ENCODE measurements at places on chromosomes 4 and X.
A peak's percentile ranks its signal among the peaks of the same experiment; 100 is the strongest.

DNA sequence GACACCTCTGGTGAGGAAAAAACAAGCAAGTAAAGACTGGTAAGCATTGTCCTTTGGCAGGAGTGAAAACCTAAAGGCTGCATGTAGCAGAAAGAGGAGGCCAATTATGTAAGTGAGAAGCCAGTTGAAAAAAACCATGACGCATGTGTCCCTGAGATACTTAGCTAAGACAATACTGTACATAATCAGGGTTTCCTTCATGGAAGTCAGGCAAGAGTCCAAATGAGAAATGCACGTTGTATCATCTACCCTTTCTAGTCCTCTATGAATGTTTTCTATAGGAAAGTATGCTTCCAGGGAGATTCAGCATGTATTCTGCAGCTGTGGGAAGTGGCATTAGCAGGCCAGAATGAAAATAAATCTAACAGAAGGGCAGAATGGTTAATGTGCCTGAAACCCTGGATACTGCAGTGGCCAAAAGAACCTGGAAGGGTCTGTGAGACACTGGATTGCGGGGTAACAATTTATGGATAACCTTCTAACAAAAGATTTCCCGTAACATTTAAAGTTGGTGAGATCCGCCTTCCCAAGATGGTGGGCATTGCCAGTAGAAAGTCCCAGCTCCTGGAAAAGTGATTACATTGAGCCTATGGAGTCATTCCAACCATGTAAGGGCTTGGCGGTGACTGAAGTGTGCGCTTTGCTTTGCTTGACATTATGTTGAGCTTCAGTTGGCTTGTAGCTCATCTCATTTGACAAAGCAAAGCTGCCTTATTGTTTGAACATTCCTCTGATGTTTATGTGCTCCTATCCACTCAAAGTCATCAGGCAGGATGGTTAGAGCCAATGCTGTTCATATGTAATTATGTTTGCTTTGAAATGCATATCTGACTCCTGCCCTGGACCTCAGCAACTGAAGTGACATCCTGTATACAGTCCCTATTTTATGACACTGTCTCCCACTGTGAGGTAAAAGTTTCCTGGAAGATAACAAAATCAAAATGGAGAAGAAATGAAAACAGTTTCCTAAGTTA lies 200.4 kb downstream of the ARHGAP24 start:
- DNase-seq: no peak

DNA sequence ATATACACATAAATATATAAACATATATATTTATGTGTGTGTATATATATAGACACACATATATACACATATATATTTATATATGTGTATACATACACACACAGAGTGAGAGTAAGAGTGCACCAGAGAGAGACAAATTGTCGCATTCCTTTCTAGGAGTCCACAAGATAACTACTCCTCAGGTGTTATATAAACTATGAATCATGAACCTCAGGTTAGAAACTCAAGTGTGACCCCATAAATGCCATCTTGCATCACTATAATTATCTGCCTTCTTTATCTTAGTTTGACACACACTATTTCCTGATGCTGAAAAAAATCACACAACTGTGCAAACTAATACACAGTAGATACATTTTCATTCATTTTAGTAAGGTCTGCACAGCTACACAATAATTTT lies 135.2 kb downstream of the PPARGC1A start:
- no peak for DNase-seq

GRCh38 chrX:130878350-130879341 lies 24.4 kb downstream of the ENOX2 start:
- DNase-seq: peak; percentile 59

DNA sequence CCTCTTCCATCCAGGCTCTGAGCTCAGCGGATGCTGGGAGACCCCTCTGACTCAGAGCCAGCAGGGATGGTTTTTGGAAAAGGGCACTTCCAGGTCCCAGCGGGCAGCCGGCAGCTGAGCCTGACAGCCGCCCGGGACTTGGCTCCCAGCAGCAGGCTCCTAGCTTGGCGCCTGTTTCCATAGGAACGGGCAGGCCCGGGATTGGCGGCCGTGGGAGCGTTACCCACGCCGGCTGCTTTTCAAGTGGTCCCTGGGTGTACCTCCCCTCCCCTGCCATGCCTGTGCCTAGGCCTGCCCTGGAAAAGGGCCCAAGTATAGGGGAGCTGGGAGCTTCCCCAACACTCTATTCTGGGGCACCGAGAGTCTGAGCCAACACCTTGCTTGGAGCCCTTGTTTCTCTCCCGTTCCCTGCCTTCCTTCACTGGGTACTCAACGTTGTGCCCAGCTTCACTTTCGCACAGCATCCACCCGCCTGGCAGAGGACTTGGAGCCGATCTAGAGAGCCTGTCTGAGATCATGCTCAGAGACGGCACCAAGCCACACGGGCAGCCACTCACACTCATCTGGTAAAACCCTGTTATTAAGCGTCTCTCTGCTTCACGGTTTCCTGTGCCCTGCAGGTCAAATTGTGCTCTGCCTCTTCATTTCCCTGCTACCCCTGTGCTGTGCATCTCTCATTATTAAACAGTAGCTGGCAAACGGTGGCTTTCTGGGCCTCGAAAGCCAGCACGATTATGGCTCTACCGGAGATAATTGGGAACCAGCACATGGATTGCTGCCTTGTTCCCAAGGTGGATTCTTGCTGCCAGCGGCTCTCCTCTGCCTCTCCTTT lies 521.5 kb downstream of the BCOR start:
- peak; percentile 38 for DNase-seq

DNA sequence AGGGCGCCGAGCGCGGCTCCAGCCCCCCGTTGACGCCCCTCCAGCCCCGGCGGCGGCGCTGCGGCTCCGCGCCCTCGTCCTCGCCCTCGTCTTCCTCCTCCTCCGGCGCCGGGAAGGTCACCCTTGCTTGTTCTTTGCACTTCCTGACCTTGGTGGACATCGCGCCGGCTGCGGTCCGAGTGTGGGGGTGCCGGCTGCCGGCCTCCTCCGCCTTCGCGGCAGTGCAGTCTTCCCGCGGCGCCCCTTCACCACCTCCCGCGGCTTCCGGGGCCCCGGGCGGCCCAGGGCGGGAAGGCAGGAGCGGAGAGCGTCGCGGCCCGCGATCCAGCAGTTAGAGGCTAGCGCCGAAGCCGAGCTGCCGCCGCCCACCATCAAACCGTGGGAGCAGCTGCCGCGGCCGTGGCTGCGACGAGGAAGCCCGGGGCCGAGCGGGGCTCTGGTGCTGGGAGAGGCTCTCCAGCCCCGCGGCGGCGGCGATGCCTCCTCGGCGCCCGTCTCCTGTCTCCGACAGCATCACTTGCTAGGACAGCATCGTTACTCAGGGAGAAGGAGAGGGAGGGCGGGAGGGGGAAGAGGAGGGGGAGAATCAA lies at the start of gene TRPC3:
Gene TRPC3 (minus strand): TSS at position 540 of the 590 bp plus-strand sequence. CDS start 380 bp downstream, at position 160.
- no peak for DNase-seq

GRCh38 chrX:30513284-30513683 lies 64.3 kb downstream of the TASL start:
- no peak for DNase-seq

DNA sequence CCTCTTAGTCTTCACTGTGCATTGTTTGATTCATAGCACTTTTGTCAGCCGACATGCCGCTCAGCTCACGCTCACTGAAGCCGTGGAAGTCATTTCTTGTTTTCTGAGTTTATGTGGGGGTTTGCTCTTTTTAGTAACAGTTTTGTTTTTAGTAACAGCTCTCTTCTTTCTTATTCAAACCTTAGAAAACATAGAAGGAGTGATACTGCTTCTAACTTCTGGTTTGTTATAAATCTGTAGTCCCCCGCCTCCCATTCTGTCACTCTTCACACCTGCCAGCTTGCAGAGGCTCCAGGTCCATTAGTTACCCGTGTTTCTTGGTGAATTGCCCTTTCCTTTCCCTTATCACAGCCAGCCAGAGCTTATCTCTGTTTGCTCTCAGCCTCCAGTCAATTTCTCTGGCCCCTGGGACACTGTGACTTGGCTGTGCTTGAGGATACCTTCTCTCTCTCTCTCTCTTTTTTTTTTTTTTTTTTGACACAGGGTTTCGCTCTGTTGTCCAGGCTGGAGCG lies 50.5 kb downstream of the GRK4 start:
- no peak for DNase-seq

DNA sequence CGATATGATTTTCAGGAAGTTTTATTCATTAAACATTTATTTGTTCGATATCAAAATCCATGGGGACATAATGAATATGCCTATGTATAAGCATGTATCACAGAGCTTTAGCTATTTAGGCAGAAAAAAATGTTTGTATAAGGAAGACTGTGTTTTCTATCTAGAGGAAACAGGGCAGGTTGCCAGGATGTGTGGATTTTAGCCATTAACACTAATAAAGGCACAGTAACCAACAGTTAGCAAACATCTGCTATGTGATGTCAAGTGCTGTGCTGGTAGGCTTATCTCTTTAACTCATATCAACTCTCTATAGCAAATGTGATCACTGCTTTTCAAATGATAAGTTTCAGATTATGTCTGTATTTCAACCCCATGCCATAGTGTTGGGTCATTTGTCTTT lies 708.9 kb upstream of the HS3ST1 start:
- DNase-seq: no peak

GRCh38 chr4:40238008-40238699 lies 41.3 kb downstream of the RHOH start:
- DNase-seq: no peak

- no peak for DNase-seq
These were observed 93.4 kb downstream of the TMA16 start for GRCh38 chr4:163587867-163588266.

- peak; percentile 14 for DNase-seq
These were observed 27.6 kb upstream of the INTU start for GRCh38 chr4:127604949-127605709.

DNA sequence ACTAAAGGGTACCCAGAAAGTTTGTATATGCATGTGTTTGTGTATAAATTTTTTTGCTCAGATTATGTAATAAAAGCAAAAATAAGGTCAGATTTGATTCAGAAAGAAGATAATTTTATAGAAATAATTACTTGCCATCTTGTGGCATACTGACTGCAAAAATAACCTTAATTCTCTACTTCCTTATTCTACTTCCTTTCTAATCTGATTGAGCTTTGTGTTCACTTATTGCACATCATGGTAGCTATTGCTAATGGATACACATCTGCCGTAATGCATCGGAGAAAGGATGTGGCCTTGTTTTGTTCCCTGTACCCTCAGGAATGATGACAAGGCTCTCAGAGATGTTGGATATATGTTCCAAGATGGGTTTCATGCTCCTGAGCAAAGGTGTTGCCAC lies 10.5 kb upstream of the GNPDA2 start:
- no peak for DNase-seq

DNA sequence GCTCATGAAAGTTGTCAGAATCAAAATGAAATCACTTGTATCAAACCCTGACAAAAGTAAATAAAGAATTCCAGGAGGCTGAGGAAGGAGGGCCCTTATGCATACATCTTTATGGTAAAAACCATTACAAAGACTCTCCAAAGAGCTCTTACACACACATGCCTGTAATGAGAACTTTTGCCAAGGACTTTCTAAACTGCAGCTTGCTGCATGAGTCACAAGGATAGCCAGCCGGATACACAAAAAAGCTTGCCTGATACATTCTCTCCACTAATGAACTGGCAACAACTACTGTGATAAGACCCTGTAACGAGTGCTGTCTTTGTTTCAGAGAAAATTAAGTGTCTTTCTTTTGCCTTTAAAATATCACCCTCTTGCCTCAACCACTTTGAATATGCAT lies 618.1 kb downstream of the PPP4R3C start:
- DNase-seq: no peak

- DNase-seq: no peak
These were observed 79.4 kb downstream of the SLC10A6 start for GRCh38 chr4:86769794-86770193.

GRCh38 chr4:53779025-53779424 lies 187.7 kb upstream of the LNX1 start:
- DNase-seq: no peak

GRCh38 chr4:84085986-84086385 lies 413.1 kb downstream of the NKX6-1 start:
- DNase-seq: no peak

DNA sequence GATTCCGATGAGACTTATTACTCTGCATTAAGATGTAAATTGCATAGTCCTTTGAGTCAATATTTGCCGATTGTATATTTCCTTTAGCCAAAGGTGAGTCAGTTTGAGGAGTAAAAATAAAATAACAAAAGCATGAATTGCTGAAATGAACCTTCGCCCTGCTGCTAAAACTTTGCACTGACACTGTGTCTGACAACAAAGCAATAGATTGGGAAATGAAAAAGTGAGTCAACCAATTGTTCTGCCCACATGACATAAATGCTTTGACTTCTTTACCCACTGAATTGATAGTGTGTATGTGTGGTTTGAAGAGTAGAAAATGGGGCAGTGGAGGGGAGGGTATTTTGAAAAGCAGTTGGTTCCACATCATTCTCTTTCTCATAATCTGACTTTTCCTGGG lies 88.4 kb upstream of the AFF2 start:
- no peak for DNase-seq

- no peak for DNase-seq
These were observed 25.4 kb downstream of the SORCS2 start for GRCh38 chr4:7217474-7218321.

- DNase-seq: no peak
These were observed 85.5 kb downstream of the BCOR start for GRCh38 chrX:40012039-40012867.

- no peak for DNase-seq
These were observed 11.2 kb upstream of the SCRG1 start for GRCh38 chr4:173410079-173410478.

DNA sequence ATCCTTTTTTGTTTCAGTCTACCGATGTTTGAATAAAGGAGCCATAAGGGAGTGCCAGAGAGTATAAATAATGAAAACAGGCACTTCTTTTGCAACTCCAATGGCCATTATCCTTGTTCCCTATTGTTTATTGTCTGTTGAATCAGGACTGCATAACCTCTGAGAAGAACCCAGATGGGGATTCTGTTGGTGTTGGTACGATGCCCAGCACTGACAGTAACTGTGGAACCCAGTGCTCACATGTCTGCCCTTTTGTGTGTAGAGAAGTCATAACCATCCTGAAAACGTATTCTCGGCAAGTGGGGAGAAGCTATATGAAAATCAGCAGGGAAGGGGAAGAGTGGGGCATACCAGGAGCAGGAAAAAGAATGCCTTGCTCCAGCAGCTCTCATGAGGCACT lies 195.1 kb upstream of the EDNRA start:
- no peak for DNase-seq

DNA sequence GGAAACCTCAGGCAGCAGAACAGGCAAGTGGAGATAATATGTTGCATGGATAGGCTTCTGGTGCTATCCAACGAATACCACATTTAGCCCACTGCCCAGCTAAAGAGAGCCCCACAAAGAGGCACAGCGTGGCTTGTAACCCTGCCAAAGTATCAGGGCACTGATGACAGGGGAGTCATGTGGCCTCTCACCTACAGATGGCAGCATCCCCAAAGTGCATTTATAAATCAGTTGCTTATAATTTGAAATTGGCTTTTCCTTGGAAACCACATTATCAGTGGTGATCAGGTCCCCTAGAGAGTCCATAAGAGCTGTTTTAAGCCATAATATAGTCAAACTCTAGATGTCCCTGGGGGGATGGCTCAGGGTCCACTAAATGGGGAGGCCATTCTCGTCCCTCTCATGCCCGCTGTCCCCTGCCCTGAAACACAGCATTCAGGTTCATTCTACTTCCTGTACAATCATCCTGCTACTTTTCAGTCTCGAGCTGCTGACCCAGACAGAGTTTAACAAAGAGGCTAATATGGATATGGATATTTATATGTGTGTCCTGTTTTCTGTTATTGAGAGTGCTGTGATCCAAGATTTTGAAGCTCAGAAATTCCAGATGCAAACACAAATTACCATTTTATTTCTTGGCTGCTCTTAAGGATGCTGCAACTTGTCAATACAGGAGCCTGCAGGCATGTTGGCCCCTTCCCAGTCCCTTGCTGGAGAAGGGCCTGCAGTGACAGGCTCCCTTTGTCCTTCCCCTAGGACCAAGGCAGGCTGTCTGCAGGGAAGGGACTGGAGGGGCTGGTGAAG lies 28.5 kb downstream of the SRPX start:
- no peak for DNase-seq

Data from DMS79 treated with DMSO at 0.1 percent for 48 hours (cell line).